HTR-8/SVneo (cell line): ENCODE measurements at places on chromosomes 7 and 10.
A peak's percentile ranks its signal among the peaks of the same experiment; 100 is the strongest.

DNA sequence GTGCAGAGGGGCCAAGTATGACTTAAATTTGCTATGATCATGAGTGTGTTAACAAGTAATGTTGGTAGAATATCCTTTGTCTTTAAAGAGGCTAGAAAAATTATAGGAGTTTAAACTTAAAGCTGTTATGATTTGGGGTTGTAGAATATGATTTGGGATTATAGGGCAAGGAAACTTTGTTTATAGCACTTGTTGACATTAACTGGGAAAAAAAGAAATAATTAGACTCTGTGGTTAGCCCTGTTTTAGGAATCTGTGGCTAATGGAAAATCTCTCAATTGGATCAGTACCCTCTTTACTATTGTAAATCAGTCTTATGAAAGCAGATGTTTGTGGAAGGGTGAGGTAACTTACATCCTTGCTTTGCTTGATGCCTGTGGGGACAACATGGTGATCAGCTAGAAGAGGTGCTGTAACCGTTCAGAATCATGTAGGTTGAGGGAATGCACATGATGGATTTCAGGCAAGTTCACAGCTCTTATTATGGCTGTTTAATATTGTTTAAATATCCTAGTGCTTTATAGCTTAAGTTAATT lies 11.1 kb downstream of the ING3 start:
- no peak for DNase-seq

GRCh38 chr7:66207540-66207939 lies 2.4 kb downstream of the TPST1 start:
- DNase-seq: no peak

DNA sequence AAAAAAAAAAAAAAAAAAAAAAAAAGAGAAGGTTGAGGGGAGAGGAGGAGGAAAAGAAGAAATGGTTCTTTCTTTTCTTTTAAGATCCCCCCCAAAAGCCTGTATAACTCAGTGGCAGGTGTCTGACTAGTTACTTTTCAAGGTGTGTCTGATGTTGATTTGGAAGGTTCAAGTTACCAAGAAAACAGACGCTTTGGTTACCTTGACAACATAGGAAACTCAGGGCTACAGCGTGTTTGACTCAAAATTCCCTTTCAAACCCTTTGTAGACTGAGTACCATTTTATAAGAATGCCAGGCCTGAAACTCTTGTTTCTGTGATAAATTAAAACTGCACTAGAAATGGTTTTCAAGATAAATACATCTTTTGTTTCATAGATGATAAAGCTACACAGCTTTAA lies 286.8 kb downstream of the SKIDA1 start:
- DNase-seq: no peak

GRCh38 chr10:58299580-58299979 lies 30.6 kb downstream of the CISD1 start:
- peak; percentile 54 for DNase-seq

GRCh38 chr10:47094636-47095035 lies 183.4 kb downstream of the PTPN20 start:
- DNase-seq: no peak

- DNase-seq: no peak
Observed at GRCh38 chr10:131072651-131073468, 238.7 kb downstream of the TCERG1L start.

DNA sequence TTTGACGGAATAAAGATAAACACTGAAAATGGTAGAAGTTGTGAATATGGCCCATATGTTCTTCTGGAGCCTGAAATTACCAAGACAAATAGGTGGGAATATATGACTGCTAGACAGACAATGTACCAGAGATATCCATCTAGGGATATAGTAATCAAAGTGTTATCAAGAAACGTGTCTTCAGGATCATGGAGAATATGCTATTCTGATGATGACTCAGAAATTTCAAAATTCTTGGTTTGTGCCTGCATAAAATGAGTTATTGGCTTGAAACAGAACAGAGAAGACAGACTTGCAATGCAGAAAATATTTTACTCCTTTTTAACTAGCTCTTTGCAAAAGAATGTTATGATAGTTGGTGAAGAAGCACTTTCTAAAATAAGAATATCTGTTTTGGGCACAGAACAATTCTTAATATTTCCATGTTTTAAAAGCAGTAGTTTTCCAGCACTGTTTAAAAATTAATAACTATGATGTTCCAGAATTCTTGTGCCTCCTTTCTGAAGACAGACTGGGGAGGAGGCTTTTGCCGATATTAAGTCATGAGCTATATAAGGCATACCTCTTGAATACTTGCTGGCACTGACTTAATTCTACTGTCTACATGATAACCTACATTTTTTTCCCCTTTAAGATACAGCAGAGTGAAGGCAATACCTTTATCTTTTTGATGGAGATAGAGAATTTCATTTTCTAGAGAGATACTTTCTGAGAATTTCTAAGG lies 34.4 kb upstream of the CABCOCO1 start:
- peak; percentile 20 for DNase-seq

- no peak for DNase-seq
Observed at GRCh38 chr7:8143151-8143874, 118.7 kb downstream of the ICA1 start.

GRCh38 chr10:128945398-128945797 lies 521.6 kb upstream of the MGMT start:
- no peak for DNase-seq

DNA sequence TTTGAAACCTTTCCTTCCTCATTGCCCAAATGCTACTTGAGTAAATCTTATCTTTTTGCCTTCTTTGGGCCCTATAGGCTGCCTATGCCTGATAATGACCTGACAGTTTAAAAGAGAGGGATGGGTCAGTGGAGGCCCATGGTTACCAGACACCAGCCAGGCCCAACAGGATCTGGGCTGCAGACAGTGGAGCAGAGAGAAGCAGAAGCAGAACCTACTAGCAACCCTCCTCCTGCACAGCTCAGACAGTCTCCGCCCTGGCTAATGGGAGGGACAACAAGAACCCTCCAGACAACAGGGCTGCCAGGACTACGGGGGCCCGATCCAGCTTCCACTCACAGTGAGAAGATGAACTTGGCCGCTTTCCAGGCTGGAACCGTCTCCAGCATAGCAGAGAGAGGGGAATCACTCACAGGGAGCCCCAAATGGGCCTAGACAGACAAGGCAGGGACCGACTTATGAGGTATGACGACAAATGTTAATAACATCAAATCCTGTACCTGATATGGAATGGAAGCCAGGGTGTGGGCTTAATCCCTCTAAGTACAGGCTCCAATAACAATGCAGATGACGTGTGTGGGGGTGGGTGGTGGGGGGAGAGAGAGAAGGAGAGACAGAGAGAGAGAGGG lies 31.7 kb upstream of the DGKI start:
- no peak for DNase-seq

DNA sequence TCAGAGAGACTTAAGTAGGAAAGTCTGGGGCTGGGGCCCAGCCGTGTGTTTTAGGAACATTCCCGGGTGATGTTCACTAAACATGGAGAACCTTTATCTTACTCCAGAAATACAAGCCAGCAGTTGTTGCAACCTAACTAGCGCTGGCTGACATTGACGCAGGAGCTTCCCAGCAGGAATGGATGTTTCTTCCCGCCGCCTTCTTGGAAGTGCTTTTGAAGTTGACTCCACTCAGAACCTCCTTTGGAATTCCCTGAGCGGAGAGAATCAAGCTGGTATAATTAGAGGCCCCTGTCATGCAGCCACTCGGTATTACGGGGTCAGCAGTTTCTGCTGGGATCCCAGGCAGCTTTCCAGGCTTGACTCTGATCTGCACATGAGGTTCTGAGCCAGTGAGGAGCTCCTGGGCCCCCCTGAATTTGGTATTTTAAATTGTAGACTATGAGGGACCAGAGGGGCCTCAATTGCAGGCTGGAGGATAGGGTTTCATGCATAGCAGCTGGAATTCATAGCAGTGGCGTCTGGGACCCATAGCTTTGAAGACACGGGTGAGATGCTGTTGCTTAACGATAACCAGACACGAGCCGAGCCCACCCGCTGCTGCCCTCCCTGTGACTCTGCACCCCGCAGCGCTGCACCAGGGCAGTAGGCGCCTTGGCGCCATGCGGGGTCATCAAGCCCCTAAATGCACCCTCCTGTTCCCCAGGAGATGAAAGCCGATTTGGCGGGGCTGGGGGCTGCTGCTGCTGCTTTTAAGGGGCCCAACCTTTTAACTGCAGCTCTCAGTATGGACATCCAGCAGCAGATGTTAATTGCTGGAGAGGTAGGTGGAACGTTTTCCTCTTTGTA lies 61.8 kb downstream of the EEPD1 start:
- no peak for DNase-seq

DNA sequence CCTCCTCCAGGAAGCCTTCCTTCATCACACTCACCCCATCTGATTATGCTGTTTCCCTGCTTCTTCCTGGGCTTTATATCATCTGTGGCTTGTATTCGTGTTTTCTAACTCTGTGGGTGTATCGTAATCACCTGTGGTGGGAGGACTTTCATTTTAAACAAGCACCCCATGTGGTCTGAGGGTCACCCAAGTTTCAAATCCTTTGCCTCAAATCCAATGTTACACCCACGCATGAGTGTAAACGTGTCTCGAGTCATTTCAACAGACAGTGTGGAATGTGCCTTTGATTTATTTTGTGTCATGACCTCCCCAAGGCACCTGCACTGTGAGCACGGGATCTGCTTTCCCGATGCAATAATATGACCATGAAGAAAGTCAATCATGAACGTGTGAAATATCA lies 17.5 kb upstream of the LYZL2 start:
- DNase-seq: no peak

DNA sequence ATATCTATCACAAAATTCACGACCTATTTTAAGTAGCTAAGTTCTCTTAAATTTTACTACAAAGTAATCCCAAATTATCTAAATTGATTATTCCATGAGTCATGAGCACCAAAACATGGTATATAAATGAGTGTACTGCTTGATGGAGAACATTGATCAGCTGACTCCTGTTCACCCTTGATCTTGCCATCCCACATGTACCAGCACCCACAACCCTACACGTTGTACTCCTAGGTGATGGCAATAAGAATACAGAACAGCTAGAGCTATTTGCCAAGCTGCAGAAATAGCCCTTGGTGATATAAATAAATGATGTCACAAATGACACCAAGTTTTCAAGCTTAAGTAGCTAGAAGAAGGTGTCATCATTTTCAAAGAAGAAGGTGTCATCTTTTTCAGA lies 235.5 kb downstream of the GRM8 start:
- DNase-seq: no peak

GRCh38 chr10:43913676-43914235 lies 265.1 kb upstream of the ZNF32 start:
- DNase-seq: no peak
